ENCODE measurements at places on chromosomes 13 and 19. TPM values are rescaled to one million over a fixed set of nuclear protein-coding genes. Genes with fewer than 3 reads are reported as not detected.

Gene DACH1
- 8.1 TPM for total RNA-seq

Gene MLNR
- total RNA-seq: not detected

Gene PRTN3
- 0.55 TPM for total RNA-seq

Gene ATP4B
- total RNA-seq: not detected

All from left lung (tissue), 14 donors.